CD4-positive, alpha-beta T cell treated with Interleukin-2 at 100 ng/mL for 4 hours (primary cell): ENCODE measurements at places on chromosomes 1 and 21.

GRCh38 chr21:35537604-35538003, 488.5 kb upstream of the RUNX1 start:
- DNase-seq = no peak

DNA sequence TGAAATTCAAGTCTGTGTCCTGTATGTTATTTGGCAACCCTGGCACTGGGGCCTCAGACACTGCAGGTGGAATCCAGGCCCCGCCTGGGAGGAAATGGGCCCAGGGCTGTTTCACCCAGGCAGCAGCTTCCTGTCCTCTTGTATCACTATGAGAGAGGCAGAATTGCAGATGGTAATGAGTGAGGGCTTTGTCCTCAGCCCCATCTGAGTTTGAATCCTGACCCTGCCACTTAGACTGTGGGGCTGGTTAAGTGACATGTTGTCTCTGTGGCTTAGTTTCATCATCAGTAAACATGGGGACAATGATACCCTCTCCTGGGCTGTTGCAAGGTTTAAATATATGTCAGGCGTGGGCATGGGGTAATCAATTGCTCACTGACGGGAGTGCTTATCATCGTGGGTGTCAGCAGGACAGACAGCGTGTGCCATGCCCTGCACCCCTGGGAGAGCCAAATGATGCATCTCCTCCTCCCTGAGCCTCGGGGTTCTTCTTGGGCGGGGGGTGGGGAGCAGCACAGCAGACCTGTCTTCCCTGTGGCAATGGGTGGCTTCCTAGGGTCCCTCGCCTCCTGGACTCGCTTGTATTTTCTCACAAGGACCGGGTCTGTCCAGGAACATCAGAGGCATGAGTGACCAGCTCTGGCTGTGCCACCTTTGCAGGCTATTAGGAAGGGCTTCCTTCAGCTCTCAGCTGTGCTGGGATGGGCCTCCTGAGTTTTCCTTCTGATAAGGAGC, 42.1 kb downstream of the ARHGEF10L start:
- DNase-seq = no peak

DNA sequence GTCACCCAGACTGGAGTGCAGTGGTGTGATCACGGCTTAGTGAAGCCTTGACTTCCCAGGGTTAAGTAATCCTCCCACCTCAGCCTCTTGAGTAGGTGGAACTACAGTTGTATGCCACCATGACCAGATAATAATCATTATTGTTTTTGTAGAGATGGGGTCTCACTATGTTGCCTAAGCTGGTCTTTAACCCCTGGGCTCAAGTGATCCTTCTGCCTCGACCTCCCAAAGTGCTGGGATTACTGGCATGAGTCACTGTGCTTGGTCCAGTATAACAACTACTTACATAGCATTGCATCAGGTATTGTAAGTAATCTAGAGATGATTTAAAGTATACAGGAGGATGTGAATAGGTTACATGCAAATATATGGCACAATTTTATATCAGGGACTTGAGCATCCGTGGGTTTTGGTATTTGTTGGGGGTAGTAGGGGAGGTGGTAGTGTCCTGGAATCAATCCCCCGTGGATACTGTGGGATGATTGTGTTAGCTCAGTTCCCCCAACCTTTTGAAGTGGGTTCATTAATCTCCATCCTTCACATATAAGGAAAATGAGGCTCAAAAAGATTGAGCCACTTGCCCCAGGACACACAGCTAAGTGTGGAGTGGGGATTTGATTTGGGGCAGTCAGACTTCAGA, 61.4 kb upstream of the CNIH3 start:
- no peak for DNase-seq

- DNase-seq = peak; percentile 7
These were observed 20.8 kb downstream of the KCNJ15 start for GRCh38 chr21:38277501-38278131.

- no peak for DNase-seq
These were observed 122.3 kb upstream of the TMPRSS2 start for GRCh38 chr21:41630249-41630648.

GRCh38 chr21:29379517-29380054, 80.9 kb downstream of the BACH1 start:
- DNase-seq = no peak

GRCh38 chr1:175548774-175549173, 194.6 kb downstream of the TNR start:
- no peak for DNase-seq

GRCh38 chr1:163981500-163982030, 577.4 kb upstream of the PBX1 start:
- DNase-seq = no peak

GRCh38 chr21:45366931-45367401, 38.0 kb upstream of the COL18A1 start:
- no peak for DNase-seq

- DNase-seq = no peak
These were observed 15.6 kb upstream of the HMGCS2 start for GRCh38 chr1:119784191-119784781.
